Muscle of back (tissue), 13 donors: ENCODE measurements at places on chromosomes 5 and 9.

DNA sequence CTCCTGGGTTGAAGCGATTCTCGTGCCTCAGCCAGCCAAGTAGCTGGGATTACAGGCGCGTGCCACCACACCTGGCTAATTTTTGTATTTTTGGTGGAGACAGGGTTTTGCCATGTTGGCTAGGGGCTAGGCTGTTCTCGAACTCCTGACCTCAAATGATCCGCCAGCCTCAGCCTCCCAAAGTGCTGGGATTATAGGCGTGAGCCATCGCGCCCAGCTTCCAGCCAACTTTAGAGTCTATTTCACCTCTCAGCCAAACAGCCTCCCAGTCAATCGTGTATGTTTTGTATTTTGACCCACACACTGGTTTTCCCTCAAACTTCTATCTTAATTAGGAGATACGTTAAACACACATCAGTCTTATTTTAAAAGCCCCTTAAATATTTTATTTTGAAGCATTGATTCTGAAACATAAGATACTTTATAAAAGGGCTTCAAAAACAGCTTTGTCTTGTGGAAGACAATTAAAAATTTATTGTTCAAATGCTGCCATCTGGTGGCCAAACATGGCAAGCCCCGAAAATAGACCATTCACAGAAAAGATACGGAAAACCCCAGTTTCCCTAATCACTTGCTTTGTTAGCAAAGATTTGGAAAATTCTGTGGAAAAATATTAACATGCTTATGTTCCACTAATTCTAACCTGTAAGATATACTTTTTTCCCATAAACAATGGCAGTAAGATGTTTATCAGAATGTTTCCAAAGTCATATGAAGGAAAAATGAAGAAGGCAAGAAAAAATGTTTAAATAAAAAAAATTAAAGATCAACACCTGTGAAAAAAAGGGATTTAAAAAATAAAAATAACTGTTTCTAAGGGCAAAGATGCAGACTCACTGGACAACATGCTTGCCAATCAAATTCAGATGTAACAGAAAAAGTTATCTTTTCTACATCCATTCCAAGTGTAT, 33.1 kb downstream of the APTX start:
- peak; percentile 76 for DNase-seq

- DNase-seq, result no peak
These were observed 20.1 kb downstream of the ATOX1 start for GRCh38 chr5:151738125-151738848.

- DNase-seq, result peak; percentile 34
These were observed 39.4 kb downstream of the MRPS27 start for GRCh38 chr5:72280581-72281069.

DNA sequence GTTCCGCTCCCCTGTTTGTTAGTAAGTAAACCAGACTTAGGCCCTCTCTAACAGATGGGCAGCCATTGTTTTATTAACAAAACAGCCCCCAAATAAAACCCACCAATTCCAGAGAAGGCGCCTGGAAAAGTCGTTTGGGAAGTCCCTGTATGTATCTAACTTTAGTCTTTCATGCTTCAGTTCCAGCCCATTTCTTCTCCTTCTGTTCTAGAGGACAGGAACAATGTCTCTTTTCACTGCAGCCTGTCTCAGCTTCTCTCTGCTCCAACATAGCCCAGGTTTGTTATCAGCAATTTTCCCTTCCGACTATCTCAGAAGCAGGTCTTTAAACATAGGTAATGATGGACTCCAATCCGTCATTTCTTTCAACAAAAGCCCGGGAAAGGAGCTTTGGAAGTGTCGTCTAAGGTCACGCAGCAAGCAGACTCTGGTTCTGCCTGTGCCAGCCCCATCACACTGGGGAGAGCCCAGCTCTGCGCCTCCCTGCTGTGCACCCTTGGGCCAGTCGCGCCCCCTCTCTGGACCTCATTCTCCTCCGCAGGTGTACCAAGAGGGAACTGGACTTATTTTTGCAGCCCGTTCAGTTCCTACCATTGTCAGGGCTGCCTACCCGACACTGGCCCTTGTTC, 9.6 kb upstream of the AKNA start:
- DNase-seq, result no peak

GRCh38 chr9:109161471-109161870, 5.6 kb downstream of the FRRS1L start:
- no peak for DNase-seq

GRCh38 chr5:172142709-172143215, 45.3 kb downstream of the STK10 start:
- no peak for DNase-seq

DNA sequence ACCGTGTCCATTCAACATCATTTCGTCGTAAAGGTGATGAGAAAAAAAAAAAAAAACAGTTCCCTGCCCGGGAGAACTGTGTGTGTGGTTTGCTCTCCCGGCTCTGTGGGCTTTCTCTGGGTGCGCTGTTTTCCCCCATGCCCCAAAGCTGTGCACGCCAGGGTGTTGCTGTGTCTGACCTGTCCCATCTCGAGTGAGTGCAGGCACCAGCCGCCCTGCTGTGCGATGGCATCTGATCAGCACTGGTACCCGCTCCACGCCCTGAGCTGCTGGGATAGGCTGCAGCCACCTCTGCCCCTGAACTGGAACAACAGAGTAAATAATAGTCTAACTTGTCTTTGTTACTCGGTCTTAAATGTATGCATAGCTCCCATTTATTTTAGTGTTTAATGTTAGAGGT, 33.3 kb downstream of the CEP72 start:
- no peak for DNase-seq

DNA sequence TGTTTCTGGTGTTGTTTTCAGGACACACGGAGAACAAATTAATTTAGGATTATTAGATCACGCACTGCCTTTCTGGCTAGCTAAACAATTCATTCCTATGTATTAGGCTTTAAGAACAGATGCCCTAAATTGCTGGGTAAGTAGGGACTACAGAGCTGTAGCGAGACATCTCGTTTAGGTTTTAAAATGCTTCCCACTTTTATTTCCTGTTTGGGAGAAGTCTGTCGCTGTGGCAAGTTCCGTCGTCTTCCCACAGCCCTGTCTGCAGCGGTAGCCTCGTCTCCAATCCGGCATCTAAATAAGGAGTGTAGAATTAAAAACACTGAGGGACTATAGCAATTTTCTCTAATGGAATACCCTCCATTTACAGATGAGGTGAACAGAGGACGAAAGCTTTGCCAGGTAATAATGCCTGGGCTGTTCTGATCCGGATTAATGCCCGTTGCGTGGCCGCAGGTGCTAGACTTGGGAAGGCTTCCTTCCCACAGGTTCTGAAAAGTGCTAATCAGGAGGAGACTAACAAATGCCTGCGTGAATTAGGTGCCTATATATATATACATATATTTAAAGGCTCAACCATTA, 1.3 kb upstream of the TRIM36 start:
- no peak for DNase-seq

DNA sequence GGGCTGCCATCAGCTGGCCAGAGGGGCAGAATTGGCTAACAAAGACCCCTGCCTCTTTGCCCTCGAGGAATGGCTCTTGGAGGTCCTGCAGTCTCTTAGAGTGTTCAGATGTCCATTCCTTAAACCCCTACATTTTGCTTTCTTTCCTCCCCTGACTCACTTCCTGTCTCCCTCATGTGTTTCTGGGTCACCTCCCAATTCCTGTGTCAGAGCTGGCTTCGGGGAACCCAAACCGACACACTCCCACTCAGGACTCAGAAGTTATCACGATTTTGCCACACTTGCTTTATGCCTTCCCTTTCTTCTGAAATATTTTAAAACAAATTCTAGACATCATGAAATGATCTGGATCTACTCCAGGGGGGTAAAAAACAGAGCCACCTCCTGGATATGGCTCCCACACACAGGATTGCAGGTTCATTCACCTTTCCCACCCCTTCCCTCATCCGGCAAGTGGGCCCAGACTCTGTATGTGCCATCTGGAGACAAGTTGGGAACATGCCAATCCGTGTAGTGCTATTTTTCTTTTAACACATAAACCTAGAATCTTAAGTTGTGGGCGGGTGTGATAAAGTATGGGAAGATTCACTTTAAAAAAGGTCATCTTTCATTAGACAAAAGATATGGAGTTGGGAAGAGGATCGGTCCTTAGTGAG, 145.7 kb downstream of the NXNL2 start:
- DNase-seq, result no peak

- no peak for DNase-seq
These were observed 1389.2 kb upstream of the NUDT12 start for GRCh38 chr5:104951829-104952228.

DNA sequence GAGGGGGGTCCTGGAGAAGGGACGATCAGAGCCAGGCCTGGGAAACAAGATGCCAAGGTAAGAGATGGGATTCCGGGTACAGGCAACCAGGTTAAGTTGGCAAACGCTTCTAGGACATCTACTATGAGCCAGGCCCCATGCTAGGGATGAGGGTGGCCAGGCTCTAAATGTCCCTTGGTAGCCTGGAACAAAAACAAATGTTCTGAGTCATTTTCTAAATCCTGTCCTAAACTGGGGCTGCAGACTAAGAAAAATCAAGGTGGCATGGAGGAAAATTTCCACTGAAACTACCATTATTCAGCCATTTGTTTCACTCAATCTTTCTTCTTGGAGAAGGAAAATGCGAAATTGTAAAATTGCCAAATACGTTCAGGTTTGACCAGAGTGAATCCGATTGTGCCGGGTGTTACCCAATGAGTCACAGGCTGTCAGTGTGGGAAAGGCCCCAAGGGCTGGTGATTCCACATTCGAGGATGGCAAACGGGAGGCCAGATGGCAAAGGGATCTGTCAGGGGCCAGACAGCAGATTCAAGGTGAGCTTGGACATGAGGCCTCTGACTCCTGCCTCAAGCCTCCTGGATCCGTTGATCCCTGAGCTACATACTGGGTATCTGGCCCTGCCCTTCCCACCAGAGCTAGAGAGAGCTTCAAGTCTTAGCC, 57.6 kb downstream of the PAX5 start:
- no peak for DNase-seq

GRCh38 chr5:115375893-115376292, 79.4 kb upstream of the CCDC112 start:
- DNase-seq, result peak; percentile 67

- peak; percentile 38 for DNase-seq
These were observed 2.0 kb downstream of the NIPBL start for GRCh38 chr5:36878392-36879082.

DNA sequence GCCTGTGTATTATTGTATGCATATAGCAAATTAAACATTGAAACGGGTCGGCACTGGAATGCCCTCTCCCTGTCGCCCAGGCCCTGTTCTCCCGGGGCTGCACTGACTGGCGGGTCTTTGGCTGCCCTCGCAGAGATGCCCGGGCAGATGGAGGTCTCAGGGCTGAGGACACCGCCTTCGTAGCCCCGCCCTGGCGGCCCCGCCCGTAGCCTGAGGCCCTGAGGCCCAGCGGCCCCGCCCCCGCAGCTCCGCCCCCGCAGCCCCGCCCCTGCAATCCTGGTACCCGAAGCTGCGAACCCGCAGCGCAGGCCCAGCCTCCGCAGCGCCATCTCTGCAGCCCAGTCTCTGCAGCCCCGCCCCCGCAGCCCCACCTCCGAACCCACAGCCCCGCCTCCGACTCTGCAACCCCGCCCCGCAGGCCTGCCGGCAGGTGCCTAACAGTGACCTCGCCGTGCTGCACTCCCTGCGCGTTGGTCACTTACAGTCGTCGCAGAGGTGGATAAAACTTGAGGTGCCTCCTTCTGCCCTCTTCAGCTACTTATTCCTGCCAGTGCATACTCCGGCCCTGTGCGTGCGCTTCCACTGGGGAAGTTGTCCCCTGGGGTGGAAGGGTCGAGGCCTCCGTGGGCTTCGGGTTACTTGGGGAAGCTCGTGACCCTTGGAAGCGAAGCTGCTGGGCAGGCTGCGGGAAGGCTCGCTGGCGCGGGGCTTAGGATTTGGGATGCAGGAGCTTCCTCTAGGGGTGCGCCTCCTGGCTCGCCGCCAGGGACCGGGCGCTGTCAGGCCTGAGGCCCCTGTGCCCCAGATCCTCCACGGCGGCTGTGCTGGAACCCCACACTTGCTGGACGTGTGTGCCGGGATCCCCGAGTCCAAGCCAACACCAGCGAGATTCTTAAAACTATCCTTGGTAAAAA, 72.3 kb downstream of the ICE1 start:
- DNase-seq, result no peak

DNA sequence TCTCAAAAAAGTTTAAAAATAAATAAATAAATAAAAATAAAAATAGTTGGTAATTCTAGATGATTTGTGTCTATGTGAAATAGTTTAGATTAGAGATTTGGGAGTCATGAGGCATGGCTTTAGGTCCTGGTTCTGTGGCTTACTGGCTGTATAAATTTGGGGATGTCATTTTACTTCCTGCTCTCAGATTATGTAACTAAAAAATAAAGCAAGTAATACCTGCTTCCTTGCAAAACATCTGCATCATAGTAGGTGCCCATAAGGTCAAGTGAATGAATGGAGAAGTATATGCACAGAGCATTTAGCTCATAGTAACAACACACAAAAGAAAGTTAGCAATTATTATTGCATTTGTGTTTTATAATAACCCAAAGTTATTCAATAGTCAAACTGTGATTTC, 287.7 kb upstream of the TLE4 start:
- no peak for DNase-seq

GRCh38 chr5:164893071-164893470, 1387.7 kb downstream of the MAT2B start:
- no peak for DNase-seq

DNA sequence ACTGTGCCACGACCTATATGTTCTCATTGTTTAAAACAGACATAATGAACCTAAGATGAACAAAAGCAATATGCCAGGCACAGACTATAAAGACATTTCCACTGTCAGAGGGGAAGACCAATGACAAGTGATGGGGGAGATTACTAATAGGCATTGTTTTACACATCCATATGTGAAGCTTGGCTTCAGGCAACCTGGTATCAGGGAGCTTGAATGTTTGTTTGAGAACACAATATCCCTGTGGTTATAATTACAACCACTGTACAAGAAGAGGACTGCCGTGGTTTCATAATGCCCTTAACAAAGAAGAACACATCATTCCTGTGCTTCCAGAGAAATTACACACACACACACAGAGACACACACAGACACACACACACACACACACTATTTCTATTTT, 385.7 kb downstream of the BNC2 start:
- no peak for DNase-seq

- DNase-seq, result no peak
These were observed 1.6 kb upstream of the COL5A1 start for GRCh38 chr9:134639994-134640393.

- DNase-seq, result no peak
These were observed 131.2 kb downstream of the RAB3C start for GRCh38 chr5:58714046-58714445.

GRCh38 chr5:73256012-73256411, 83.0 kb downstream of the TMEM174 start:
- DNase-seq, result no peak

DNA sequence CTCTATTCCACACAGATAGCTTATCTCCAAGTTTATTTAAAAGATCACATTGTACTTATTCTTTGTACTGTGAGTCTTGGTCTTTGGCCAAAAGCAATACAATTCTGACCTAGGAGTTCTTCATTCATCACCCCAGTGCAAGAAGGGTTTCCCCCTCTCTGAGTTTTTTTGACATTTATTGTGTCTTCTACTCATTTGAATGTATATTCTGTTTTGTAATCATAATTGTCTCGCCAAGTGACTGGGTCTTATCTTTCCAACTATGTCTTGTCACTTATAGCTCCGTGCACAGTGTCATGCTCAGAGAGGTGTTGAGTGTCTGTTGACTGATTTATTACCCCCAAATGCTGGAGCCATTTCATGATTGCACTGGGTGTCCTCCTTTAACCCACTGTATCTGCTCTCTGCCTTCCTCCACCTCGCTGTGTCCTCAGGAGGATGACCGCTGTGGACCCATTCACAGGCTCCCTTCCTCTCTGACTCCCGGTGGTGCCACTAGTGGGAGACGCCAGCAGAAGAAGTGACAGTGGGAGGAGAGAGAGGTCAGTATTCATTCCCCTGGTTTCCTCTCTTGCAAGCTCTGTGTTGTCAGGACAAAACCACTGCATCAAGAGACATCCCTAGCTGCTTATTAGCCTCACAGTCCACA, 11.2 kb upstream of the TRIO start:
- no peak for DNase-seq
